NCI-H2029 treated with DMSO at 0.1 percent for 48 hours (cell line): ENCODE measurements at places on chromosomes 7 and 10.

GRCh38 chr7:152330827-152331226 is 105.0 kb downstream of the KMT2C start:
- no peak for DNase-seq

DNA sequence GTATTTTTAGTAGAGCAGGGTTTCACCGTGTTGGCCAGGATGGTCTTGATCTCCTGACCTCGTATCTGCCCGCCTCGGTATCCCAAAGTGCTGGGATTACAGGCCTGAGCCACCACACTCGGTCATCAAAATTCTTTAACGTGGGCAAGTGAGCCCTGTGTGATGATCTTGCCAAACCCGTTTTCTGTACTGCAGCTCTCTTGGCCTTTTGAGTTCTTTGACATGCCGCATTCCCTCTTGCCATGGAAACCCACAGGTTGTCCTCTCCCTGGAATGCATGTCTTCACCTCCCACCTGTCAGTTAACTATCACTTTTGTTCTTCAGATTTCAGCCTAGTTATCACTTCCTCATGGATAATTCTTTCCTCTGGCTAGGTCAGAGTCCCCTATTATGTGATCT is 5.0 kb downstream of the NUP205 start:
- no peak for DNase-seq

DNA sequence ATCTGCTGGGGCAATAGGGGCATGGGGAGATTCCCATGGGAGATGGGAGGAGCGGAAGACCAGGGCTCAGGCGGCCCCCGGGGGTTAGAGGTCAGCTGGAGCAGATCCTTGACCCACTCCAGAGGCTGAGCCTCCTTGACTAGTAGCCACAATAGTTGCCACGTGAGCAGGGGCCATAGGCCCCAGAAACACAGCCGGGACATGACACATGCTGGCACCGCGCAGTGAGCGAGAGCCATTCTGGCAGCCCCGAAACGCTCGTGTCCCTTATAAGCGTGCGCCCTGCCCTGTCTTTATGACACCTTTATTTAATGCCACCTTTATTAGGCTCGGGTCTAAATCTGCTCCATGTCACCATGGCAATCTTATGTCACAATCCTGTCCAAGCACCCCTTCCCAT is 11.0 kb upstream of the ACBD5 start:
- DNase-seq = no peak

DNA sequence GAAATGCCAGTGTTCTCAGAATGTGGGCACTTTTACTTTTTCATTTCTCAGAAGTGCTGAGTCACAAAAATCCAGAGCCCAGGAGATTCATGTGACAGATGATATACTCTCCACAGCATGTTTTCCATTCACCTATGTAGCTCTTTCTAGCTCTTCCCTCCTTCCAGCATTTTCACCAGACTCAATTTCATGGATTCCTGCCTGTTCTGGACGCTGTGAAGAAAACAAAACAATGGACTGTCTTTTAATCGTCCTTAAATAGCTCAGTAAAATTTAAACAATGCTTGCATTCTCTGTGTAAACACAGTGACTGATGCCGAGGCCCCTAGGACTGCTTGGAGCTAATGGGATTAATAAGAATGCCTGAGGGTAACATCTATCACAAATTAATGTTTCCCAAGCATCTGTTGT is 25.5 kb downstream of the ZNF713 start:
- no peak for DNase-seq

DNA sequence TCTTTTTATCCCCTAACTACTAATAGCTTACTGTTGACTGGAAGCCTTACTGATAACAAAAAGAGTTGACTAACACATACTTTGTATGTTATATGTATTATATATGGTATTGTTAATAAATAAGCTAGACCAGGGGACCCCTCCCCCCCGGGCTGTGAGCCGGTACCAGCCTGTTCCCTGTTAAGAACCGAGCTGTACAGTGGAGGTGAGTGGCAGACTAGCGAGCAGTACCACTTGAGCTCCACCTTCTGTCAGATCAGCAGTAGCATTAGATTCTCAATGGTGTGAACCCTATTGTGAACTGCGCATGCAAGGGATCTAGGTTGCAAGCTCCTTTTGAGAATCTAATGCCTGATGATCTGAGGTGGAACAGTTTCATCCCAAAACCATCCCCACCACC is 377.0 kb downstream of the IPMK start:
- no peak for DNase-seq

GRCh38 chr10:4545062-4545461 is 280.9 kb upstream of the AKR1E2 start:
- DNase-seq = no peak
